ENCODE measurements at places on chromosomes 2 and 18.
A peak's percentile ranks its signal among the peaks of the same experiment; 100 is the strongest.

GRCh38 chr2:60498127-60498815 is 55.2 kb downstream of the BCL11A start:
- DNase-seq: no peak

- no peak for DNase-seq
These were observed 95.6 kb upstream of the ACVR1 start for GRCh38 chr2:157971702-157972101.

GRCh38 chr18:11167778-11168177 is 18.4 kb upstream of the PIEZO2 start:
- no peak for DNase-seq

DNA sequence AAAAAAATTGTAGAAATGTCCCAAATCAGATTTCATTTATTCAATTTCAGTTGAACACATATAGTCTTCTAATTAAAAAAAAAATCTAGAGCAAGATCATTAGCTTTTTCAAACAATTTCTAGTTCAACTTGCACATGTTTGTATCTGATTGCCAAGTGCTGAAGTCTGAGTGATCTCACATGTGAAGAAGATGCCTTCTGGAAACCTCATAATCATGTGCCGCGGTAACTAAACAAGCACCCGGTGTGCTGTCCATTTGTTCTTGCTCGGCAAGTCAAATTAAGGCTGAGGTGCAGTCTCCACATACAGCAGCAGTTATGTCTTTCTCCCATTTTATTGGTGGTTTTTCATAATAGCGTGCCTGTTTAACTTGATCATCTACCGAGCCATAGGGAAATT is 18.7 kb downstream of the CABLES1 start:
- DNase-seq: no peak

DNA sequence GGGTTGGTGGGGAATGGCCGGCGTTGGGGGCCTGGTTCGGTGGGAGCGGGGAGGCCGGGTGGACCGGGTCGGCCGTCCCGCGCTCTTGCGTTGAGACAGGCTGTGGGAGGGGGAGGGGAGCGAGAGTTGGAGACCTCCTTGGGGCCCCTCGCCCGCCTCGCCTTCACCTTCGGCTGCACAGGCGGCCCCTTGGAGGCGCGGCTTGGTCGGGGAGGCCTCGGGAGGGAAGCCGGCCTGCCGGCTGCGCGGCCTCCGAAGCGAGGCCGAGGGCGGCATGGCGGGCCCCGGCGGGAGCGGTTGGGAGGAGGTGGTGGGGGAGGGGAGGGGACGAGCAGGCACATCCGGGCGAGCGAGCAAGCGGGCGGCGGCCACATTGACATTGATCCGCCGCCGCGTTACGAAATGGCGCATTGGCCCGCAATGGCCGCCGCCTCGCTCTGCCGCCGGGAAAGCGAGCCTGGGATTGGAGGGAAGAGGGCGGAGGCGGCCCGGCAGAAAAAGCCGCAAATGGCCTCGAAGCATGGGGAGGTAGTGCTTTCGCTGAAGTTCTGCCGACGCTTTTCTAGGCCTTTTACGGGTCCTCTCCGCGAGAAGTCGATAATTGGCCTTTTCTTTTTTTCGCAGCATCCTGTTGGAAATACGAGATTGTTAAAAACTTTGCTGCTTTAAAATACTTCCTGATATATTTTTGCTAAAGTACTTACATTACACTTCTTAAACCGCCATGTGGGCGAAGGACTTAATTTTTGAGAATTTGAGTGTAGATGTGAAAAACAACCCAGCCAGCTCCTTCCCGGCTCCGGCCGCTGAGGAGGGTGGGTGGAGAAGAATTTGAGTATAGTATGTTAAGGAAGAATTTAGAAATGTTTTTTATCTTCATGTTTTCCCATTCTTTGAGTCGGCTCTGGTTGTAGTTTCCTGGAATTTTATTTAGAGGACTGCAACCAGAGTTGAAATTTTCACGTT is 580 bp downstream of the HNRNPA3 start:
- peak; percentile 96 for DNase-seq

DNA sequence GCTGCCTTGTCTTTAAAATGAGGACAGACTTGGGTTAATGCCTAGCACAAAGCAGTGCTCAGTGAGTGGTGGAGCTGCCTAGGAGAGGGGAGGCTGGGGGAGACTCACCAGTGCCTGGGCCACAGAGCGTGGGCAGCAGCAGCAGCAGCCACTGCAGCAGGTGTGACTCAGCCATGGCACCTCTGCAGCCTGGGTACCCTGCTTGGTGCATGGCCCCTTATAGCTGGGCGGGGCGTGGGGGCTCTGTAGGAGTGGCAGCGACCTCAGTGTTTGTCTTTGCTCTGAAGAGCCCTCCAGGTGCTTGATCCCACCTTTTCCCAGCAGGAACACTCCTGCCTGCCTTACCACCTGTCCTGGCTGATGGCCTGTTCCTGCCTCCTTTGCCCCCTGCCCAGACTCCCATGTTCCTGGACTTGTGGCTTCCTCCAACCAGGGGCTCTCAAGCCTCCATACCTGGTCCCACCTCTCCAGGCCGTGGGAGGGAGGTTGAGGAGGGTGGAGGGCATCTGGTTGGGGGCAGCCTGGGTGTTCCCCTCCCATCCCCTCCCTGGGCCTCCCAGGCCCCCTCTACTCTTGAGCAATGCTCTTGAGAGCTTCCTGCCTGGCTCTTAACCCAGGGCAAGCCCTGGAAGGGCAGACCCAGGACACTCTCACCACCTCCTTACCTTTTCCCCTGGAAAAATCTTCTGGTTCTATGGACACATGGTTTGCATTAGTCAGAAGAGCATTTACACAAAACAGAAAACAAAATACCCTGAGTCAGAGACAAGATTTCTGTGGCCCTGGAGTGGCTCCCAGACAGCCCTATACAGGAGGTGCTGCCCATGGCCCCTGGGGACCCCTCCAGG is at the start of gene SFTPB:
Gene SFTPB (minus strand): TSS at position 191 of the 848 bp plus-strand sequence. CDS start 16 bp downstream, at position 175.
- DNase-seq: no peak

GRCh38 chr2:96342085-96342484 is 6.5 kb downstream of the NCAPH start:
- DNase-seq: no peak

DNA sequence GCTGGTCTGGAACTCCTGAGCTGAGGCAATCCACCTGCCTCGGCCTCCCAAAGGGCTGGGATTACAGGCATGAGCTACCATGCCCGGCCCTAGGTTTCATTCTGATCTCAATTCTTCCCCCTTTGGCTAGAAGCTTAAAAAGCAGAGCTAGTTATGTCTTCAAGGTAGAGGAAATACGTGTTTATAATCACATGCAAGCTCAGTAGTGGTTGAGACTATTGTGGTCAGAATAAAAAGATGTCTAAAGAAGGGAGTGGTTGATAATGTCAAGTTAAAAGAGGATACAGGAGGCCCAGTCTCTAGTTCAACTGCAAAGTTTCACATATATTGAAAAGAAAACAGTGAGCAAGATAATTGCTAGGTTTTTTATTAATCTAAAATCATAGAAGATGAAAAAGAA is 807.8 kb upstream of the ACVR2A start:
- DNase-seq: no peak

GRCh38 chr2:196970099-196970498 is 43.6 kb upstream of the PGAP1 start:
- no peak for DNase-seq

- no peak for DNase-seq
These were observed 259.4 kb upstream of the ID2 start for GRCh38 chr2:8422450-8422800.

DNA sequence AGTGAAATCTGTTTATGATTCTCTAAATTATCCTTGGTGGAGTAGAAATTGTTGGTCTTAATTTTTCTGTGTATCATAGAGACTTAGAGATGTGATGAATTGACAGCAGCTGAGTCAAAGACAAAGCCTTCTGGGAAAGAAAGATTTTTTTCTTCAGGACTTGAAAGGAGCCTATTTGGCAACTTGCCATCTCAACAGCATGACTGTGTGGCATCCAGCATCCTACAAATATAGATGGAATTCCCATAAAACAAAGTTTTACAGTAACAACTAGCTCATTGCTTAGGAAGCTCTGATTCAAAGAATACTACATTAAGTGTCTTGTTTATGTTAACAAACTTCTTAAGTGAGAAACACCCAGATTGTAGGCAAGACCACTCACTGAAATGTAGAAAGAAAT is 79.2 kb upstream of the SETBP1 start:
- DNase-seq: no peak

- no peak for DNase-seq
These were observed 127.7 kb downstream of the PPP1R1C start for GRCh38 chr2:182113334-182113733.

DNA sequence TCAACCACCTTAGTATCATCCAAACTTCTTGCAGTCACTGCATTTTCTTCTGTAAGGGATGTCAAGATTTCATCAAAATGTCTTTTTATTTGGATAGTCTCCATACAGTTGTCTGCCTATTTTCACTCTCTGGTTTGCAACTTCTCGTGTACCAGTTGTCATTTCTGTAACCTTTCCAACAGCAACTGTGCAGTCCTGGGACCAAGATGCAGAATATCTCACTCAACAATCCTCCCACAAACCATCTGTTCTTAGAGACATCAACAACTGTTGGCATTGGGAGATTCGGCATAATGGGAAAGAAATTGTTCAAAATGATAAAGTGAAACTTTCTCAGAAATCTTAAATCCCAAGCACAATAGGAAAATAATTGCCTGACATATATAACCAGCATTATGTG is 933.6 kb upstream of the SLC39A10 start:
- no peak for DNase-seq

GRCh38 chr18:28366676-28367075 is 189.7 kb upstream of the CDH2 start:
- no peak for DNase-seq

- no peak for DNase-seq
These were observed 850.3 kb downstream of the DSC3 start for GRCh38 chr18:30192216-30192615.

DNA sequence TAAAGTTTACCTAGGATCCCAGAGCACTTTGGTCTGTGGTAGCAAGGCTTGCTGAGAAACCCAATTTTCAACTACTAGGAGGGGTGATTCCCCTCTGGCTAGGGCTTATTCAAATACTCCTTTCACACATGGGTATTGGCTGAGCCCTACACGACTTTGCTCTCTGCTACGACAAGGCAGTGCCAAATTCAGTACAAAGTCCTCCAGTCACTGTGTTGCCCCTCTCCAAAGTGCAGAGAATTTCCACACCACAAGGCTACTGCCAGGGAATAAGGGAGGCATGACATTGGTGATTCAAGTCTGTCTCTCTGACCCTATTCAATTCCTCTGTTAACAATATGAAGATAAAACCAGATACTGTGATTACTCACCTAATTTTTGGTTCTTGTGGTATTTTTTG is 38.9 kb downstream of the SYT4 start:
- no peak for DNase-seq

DNA sequence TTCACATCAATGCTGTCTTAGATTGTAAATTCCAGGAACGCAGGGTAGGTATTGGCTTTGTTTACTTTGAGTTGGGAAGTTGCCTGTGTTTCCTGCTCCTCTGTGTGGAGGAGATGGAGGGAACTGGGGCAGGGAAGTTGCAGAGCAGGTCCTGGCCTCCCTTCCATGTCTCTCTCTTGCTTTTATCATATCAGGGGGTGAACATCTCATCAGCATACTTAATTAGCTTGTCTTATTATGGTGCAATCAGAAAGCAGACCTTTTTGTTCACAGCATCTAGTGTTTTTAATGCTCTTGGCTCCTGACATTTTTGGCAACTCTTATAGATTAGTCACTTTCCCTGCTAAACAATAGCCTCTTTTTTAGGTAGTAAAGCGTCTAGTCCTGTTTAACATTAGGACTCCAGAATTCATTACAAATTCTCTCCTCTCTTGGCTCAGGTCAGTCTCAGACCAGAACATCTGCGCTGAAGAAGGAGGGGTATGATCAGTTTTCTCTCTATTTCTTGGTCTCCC is 11.5 kb upstream of the DIPK1C start:
- no peak for DNase-seq

DNA sequence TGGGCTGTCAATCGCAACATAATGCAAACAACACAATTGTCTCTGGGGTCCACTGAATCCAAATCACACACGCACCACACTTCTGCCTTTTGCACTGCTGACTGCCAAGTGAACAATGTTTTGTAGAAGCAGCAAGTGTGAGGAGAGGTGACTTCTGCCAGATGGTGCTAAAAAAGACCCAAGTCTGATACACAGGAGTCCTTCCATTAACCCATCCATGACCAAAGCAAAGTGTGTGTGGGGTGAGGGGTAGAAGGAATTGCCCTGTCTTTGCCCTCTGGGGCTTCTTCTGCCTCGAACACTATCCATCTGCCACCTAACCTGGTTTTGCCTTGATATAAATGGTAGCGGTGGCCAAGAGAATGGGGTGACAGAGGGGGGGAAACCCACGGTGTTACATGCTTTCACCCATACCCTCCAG is 50.0 kb downstream of the C2orf42 start:
- no peak for DNase-seq

GRCh38 chr2:228629251-228629650 is 447.8 kb upstream of the SPHKAP start:
- DNase-seq: no peak

DNA sequence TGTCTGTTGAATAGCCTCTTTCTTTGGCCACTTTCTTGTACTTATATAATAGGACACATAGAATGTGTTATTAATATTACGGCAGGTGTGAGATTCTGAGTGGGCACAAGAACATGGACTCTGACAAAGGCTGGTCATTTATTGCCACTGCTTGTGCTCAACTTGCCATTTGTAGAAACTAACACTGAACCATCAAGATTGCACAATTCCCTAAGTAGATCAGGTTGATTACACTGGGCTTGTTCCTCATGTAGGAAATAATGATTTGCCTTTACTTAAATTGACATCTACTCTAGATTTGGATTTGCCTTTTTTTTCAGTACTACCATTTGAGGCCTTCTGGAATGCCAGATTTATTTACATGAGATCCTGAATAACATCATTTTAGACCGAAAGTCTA is 342.7 kb upstream of the CWC22 start:
- DNase-seq: no peak

DNA sequence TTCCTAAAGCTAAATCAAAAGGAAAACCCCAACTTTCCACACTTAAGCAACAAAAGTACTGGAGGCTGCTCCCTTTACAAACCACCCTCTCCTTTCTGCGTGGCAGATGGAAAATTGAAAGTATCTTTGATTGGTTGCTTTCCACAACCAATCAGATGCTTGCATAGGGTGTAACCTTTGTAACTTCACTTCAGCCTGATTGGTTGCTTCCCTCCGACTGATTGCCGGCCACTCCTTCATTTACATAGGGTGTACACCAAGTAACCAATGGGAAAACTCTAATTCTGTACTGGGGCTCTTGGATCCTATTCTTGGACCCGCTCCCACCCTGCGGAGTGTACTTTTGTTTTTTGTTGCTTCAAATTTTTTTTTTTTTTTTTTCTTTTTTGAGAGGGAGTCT is 297.7 kb downstream of the NCKAP5 start:
- no peak for DNase-seq

DNA sequence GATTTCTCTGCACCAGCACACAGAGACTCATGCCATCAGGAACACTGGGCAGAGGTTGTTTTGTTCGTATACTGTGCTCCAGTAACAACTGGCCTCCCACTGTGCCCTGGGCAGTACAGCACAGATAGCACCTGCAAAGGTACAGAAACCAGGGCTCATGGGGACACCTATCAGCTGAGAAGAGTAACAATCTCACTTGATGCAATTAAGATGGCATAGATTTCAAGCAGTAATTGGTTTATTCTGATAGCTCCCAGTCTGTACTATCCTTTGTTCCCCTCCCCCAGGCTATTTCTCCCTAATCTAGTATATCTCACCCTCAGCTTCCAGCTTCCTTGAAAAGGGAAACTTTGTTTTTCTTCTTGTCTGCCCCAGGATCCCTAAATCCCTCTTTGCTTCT is 343.9 kb upstream of the MMADHC start:
- no peak for DNase-seq
